EH (cell line): ENCODE measurements at places on chromosomes 12 and 14.

DNA sequence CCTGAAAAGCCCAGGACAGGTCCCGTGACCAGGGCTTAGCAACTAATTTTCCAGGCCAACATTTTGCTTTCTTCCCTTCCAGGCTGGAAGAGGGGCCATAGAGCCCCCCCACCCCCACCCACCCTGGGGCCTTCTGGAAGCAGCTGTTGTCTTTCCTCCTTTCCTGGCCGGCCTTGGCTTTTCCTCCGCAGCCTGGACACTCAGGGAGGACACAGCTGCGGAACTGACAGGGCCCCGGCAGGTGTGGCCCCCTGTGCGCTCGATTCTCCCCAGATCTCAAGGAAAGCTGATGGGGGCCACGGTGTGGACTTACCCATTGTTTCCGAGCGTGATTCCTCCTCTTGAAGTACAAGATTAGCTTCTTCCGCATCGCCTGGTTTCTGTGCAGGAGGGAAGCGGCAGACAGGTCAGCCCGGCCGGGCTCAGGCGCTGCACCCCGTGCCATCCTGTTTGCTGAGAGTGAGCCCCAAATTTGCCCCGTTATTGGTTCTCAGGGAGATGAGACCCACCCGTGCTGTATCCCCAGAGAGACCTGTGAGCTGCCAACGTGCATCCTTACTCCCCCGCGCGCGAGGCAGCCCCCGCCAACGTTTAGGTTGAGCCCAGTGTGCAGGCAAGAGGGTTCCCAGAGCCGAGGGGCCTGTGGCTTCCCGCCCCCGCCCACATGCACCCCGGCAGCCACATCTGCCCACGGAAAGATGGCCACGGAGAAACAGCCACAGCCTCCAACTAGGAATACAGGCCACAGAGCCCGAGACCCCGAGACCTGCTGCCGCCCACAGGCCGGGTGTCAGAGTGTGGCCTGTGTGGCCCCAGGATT lies 129.6 kb downstream of the NCOR2 start:
- DNase-seq: no peak

DNA sequence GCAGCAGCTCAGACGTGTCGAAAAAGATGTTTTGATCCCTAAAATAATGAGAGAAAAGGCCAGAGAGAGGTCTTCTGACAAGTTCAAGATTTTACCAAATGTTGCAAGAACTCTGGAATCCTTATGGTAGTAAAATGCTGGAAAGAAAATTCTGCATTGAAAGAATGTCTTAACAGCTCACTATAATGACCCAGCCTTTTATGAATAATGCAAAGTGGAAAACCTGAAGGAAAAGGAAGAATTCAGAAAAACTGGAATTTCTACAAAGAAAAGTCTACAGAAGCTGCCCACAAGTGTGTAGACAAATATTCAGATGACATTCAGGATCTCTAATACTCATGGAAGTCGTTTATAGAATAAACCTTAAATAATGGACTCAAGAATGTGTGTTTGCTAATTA lies 1.8 kb upstream of the CCDC88C start:
- no peak for DNase-seq

GRCh38 chr14:70726651-70727375 lies 82.5 kb downstream of the MAP3K9 start:
- DNase-seq: no peak

- DNase-seq: no peak
These were observed 9.2 kb downstream of the ASCL4 start for GRCh38 chr12:107783406-107784376.

GRCh38 chr12:100741084-100741711 lies 53.4 kb upstream of the ANO4 start:
- DNase-seq: peak; percentile 45

DNA sequence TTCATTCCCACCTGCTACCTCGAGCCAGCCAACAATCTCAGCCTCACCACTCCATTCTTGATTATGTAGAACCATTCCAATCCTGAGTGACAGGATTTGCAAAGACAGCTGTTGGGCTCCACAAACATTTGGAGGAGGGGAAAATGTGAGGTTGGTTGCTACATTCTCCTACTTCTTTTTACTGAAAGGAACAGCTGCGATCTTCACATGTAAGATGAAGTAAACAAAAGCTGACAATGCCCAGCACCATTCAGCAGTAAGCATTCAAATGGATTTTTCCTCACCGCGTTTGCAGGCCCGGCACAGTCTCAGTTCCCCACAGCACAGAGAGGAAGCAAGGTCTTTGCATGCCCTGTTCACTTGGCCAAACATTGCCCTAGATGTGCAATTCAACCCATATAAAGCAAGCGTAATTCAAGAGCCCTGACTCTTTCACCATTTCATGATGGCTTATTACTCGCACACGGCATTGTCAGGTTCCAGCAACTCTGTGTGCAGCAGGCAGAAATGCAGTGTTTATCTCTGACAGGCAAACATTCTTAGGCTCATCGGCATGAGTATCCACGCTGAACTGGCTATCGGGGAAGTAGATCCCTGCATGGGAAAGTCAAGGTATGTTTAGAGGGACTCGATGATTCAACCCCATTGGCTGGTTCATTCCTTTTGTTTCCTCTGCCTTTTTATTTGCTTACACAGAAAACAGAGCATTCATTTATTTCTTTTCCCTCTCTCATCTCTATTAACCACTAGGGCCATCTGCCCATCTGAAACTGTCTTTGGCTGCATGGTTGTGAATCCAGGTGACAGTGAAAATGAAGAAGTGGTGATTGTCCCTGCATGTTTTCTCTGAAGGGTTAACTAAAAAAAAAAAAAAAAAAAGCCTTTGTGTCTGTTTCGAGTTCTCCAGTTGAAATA lies 236.1 kb upstream of the PLEKHG7 start:
- DNase-seq: no peak

GRCh38 chr14:79491161-79491560 lies 720.1 kb downstream of the DIO2 start:
- DNase-seq: no peak

DNA sequence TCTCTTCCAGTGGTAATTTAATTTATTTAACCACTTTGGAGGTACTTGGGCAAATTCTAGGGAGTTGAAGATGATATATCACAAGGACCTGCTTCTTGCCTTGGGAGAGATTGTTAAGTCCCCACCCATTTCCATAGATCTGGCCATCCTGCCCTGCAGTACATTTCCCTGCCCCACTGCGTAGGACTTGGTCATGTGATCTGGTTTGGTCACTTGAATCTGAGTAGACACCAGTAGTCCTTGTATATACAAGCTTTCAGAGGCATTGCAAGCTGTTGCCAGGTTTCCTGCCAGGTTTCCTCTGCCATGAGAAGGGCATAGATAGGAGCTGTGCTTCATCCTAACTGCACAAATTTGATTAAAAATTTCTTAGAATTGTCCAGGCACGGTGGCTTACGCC lies 200.0 kb downstream of the ADAMTS20 start:
- no peak for DNase-seq

- DNase-seq: peak; percentile 58
These were observed 2.2 kb downstream of the SCARB1 start for GRCh38 chr12:124861492-124861891.

GRCh38 chr12:77133566-77133965 lies 68.2 kb upstream of the E2F7 start:
- DNase-seq: peak; percentile 74

DNA sequence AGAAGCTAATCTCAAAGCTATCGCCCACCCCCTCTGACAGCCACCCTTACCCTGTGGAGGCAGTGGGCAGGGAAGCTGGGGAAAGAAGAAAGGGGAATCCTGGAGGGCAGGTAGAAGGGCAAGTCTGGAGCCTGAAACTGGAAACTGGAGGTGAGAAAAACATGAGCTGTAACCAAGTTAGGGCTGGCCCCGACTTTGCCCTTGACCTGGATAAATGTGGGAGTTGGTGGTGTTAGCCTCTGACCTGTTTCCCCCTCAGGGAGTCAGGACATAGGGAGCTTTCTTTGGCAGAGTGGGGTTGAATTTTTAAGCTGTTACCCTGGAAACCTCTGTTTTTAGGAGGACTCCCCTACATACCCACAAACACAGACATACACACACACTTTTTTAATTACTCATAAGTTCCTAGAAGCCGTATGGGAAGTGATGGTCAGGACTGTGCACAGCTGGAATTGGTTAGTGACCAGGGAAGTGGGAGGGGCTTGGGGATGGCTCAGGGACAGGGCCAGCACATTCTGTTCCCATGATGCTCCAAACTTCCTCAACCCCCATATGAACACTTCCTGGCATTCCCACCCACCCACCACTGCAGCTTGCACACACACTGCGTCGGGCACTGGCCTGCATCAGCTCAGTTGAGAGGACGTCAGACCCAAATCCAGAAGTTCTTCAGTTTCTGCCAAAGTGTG lies 5.0 kb upstream of the MMP19 start:
- peak; percentile 100 for DNase-seq

DNA sequence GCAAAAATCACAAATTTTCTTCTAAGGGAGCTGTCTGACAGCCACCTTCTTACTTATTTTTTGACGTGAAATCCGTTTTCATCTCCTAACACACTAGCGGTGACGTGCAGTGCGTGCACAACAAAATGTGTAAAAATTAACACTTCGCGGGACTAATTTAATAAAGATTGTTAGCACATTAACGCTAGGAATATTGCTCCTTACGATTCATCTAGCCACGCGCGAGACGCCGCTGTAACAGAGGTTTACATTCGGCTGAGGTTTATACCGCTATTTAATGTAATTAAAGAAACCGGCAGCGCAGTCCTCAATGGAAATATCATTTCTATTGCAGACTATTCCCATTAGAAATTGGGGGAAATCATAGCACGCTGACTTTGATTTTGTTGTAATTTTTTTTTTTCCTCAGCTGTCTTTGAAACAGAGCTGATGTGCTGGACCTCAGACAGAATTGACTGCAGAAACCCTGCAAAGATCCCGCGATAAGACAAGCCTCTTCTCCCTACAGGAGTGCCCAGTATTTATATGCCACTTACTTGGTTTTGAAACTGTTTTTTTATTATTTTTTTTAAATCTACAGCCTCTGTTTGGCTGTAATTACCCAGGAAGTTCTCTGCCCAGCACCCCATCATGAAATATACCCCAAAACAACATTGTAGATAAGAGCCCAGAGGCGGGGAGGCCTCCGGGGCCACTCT lies 31.2 kb downstream of the BCL11B start:
- no peak for DNase-seq

GRCh38 chr14:95260537-95261361 lies 59.0 kb downstream of the CLMN start:
- no peak for DNase-seq

- no peak for DNase-seq
These were observed 30.8 kb downstream of the GALNT4 start for GRCh38 chr12:89493670-89494302.

- DNase-seq: peak; percentile 90
These were observed 118.4 kb upstream of the NCOR2 start for GRCh38 chr12:124685689-124686369.

DNA sequence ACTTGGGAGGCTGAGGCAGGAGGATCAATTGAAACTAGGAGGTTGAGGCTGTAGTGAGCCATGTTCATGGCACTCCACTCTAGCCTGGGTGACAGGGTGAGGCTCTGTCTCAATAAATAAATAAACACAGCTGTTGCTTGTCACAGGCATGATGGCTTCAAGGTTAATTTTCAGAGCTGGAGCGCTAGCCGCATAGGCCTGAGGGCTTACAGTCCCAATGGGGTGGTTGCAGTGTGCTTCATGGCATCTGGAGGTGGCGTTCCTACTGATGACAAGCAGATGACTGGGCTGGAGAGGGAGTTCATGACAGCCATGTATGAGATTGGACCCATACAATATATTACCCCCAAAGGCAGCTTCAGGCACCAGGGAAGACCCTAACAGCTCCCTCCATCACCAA lies 1.6 kb upstream of the FMNL3 start:
- peak; percentile 11 for DNase-seq

DNA sequence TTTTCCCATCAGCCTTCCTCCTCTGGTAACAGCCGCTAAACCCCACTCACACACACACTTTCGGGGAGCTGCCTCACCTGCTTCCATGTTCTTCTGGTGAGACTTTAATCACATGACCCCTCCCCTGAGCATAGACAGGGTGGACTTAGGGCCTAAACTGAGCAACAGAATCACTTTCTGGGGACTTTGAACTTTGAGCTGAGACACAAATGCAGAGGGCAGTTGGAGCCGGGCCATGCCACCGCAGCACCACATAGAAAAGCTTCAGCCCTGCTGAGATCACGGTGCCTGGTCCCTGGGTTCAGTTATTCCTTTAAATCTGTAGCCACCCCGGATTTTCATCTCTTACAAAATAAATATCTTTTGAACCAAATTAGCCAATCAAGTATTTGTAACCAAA lies 18.4 kb upstream of the MAP3K9 start:
- no peak for DNase-seq

GRCh38 chr14:24954037-24954699 lies 95.8 kb downstream of the STXBP6 start:
- DNase-seq: no peak

DNA sequence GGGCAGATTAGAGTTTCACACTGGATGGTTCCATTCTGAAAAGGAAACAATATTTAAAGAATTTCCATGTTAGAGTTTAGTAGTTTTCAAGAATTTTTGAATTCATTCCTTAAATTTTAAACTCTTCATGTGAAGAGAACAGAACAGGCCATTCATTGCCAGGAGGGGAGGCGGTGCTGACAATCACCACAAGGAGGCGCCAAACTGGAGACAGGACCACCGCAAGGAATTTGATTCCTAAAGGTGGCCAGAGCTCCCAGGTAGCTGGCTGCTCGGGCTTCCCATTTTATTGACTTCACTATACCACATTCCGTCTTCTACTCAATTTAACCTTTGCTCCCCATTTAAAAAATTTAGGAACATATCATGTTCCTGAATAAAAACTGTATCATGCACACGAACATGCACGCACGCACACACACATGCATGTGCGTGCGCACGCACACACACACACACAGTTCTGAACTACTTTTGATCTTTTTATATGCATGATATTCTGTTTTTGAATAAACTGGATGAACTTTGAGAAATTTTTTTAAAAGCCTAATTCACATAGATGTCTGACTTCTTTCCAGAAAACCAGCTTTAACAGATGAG lies 101.2 kb downstream of the NELL2 start:
- DNase-seq: peak; percentile 7
